ENCODE measurements at places on chromosomes 11 and 22. TPM values are rescaled to one million over a fixed set of nuclear protein-coding genes. Genes with fewer than 3 reads are reported as not detected.

- DNase-seq: no peak
Measured at GRCh38 chr11:45300715-45301114, 14.6 kb upstream of the SYT13 start.

DNA sequence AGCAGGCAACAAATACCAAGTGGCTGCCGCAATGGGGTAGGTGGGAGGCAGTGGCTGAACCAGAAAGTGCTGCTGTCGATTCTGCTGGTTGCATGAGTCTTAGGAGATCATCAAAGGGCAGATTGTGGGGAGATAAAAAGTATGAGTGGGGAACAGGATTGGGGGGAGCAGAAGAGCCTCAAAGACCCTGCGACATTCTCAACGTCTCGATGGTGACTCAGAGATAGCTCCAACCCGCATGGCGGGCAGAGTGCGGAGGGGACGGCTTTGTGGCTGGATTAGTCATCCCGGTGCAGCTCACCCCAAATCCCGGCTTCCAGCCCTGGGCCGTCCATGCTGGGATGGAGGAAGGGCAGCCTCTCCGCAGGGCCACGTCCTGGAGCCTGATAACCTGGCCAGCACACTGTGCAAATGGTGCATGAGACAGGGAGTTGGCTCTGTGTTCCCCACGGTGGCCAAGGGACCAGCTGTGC is 11.6 kb upstream of the RTN4R start:
- no peak for DNase-seq

DNA sequence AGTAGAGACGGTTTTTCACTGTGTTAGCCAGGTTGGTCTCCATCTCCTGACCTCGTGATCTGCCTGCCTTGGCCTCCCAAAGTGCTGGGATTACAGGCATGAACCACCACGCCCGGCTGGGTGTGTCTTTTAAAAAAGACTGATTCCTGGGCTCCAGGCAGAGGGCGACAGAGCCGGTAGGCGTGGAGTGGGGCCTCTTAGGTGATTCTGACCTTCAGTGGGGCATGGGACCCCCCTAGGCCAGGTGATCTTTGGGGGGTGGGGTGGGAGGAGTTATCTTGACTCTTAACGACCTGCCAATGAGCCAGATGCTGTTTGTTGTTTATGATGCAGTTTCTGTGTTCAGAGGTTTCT is 12.9 kb upstream of the SORL1-AS1 start:
- DNase-seq: no peak

DNA sequence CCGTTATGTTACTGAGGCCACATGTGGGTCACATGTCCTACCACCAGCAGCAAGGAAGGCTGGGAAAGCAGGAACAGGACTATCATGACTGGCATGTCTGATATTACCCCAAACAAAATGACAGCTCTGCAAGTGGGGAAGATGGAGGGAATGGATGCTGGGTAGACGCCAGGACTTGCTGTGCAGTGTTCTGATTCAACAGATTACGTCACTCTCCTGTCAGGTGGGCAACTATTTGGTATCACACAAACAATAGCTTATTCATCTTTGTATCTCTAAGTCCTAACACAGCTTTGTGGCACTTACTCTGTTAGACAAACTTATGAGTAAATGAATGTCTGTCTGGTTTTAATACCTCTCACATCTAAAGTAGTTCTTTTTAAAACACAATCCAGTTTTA is 105.2 kb downstream of the SPON1 start:
- no peak for DNase-seq

GRCh38 chr11:3224401-3225057 is 5.9 kb upstream of the MRGPRG start:
- DNase-seq: no peak

DNA sequence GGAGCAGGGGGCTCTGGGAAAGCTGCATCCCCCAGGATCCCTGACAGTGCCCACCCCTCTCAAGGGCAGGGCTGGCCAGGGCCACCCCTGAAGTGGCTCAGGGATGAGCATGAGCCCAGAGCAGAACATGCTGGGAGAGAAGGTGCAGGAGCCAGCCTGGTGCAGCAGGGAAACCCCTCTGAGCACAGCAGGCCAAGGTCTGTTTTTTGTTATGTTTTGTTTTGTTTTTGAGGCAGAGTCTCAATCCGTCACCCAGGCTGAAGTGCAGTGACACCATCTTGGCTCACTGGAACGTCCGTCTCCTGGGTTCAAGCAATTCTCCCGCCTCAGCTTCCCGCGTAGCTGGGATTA is 792 bp upstream of the SBF1 start:
- DNase-seq: no peak

DNA sequence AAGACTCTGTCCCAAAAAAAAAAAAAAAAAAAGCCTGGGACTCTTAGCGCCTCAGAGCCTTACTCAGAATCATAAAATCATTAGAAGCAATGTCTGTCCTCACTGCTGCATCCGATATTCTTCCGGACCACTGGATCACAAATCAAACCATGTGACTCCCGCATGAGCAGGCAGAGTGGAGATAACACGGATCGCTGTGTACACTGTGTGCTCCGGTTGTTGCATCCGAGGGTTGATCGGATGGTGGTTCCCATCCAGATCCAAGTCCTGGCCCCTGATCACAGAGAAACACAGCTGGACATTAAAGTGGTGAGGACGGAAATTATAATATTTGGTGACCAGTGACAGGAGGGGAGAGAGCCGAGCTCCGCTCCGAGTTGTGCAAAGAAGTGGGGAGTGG is 9.7 kb upstream of the TXNRD2 start:
- DNase-seq: no peak

- no peak for DNase-seq
Measured at GRCh38 chr11:46533396-46534100, 60.3 kb downstream of the AMBRA1 start.

- no peak for DNase-seq
Measured at GRCh38 chr11:15969281-15969680, 387.1 kb downstream of the SOX6 start.

RASL10A gene
- total RNA-seq: 4.3 TPM

THRSP gene
- 5.7 TPM for total RNA-seq

PATE3 gene
- total RNA-seq: not detected

Measured in breast epithelium (tissue), 4 donors.